Hepatocyte (in vitro differentiated cells): ENCODE measurements at places on chromosomes 7 and 10.

- peak; percentile 12 for DNase-seq
These were observed 64.4 kb upstream of the ITGA8 start for GRCh38 chr10:15783941-15784636.

DNA sequence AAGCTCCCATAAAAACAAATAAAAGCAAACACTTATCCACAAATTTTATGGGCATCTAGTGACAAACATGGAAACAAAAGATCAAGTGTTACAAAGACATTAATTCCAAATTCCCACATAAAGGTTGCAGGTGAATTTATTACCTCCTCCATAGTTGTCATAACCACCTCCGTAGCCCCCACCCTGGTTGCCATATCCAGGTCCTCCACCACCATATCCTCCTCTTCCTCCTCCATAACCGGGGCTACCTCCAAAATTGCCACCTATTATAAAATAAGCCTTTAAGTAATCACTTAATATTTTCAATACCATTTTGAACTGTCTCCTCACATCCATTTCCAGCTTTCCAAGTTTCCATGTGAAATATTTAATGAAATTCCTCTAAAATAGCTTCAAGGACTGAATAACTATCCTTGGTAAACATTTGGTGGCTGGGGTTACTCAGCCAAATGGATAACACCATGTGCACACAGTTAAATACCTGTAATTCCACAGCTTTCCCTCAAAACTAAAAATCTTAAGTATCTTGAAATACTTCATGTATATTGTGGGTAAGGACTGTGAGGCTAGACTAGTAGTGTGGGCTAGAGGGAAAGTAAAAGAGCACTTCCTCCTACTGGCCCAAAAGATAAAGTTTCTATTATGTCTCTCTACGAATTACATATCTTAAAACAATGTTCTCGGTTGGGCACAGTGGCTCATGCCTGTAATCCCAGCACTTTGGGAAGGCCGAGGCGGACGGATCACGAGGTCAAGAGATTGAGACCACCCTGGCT lies 6.9 kb downstream of the HNRNPA2B1 start:
- no peak for DNase-seq

DNA sequence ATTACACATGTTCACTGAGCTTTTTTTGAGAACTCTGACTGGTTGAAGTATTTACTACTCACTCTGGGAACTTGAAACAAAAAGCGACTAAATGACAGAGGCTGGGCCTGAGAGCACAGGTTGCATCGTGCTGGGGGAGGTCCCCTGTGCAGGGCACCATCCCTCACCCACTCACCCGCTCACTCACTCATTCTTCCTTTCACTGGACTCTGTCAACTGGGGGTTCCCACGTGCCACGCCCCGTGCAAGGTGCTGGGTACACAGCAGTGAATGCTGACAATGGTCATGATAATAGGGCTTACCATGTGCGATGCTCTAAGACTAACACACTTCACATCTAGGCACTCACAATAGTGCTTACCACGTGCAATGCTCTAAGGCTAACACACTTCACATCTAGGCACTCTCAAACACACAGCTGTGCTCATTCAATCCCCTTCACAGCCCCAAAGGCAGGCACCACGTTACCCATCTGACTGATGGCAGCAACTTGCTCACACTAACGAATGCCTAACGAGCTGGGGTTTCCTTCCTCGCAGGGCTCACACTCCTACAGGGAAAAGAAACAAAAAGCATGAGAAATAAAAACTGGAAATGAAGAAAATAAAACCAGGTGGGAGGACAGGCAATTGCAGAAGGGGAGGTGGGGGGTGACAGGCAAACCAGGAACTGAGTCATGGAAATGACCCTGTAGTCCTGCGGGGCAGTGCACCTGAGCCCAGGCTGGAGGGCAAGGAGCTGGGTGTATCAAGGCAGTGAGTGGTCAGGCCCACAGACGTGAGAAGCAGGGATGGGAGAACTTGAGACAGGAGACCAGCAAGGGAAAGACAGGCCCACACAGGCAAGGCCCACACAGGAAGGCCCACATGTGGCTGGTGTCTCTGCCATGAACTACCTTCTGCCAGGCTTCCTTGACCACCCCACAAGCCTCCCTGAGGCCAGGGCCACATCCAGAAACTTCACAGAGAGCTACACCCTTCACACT lies 147.0 kb upstream of the FAM20C start:
- DNase-seq, result no peak

DNA sequence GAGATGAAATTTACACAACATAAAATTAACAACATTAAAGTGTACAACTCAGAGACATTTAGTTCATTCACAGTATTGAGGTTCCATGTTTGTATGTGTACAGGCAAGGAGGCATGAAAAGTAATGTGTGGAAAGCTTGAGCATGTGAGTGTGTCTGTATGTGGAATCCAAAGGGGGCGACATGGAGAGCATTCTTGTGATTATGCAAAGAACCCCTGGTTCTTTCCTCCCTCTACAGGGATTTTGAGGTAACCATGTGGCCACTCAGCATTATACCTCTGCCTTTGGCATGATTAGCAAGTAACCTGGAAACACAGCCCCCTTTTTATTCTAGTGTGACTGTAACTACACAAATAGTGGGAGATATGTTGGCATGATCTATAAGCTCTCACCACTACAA lies 21.0 kb downstream of the OR2F1 start:
- no peak for DNase-seq

DNA sequence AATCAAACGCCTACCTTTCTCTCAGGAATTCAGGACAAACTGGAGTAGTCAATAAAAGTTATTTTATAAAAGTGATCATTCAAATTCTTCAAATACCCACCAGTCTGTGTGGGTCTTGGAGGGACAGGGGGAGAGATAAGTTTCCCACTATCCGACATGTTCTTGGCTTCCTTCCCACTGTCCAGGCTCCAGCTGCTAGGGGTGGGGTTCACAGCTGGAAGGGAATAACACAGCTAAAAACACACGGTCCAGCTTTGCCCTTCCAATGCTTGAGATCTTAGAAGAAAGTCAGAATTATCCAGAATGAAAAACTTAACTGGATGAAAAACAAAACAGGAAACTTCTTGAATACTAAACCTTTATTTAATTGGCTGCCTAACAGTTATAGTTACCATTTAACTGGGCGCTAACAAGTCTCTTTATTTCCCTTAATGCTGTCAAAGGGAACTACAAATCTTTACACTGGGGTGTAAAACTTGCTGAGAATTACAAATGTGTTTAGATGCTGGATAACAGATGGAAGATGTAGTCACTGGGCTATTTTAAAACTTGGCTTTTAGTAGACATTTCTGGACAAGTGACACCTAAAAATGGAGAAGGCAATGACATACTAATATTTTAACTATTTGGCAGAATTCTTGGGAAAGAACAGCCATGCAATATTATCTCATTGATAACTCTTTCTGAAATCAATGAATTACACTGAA lies 172.8 kb upstream of the IMMP2L start:
- DNase-seq, result no peak

- DNase-seq, result no peak
These were observed 40.3 kb downstream of the SLC37A3 start for GRCh38 chr7:140358024-140358411.

- peak; percentile 76 for DNase-seq
These were observed 48.7 kb upstream of the ZMIZ1 start for GRCh38 chr10:79020015-79020491.

DNA sequence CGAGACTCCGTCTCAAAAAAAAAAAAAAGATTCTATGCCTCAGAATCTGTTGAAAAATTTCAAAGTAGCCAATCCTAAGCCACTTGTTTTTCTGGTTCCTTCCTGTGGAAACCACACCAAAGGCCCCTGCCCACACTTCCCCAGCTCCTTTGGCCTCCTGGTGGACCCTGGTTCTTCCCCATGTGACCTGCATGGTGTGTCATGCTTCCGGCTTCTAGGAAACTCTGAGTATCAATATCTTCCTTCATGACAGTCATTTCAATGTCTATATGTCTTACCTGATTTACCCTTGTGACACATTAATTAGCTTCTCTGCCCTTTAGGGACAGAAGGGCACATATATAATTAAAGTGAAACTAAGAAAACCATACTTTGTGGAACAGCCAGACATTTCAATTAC lies 80.4 kb upstream of the GRB10 start:
- DNase-seq, result no peak

DNA sequence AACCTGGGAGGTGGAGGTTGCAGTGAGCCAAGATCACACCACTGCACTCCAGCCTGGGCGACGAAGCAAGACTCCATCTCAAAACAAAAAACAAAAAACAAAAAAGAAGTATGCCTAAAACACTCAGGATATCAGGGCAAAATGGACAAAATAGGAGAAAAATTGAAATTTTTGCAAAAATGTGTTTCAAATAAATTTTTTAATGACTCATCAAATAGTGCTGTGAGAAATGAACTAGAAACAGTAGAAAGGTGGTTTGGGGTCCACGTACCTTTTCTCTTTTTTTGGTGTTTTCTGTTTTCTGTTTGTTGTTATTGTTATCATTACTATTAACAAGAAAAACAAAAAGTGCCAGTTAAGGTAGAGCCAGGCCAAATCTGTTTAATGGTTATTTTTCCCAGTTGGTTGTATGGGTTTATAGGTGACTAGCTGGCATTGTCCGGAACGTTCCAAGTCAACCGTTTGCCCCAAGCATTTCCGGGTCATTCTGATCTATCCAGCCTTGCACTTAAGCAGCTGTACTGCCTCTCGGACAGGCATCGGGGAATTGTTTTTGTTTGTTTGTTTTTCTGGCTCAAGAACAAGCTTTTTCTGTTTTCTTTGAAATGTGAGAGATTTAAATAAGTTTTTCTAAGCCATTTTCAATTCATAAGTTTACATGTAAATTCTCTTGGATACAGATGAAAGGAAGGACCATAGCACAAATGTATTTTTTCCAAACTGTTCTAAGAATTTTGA lies 157.0 kb upstream of the NEBL start:
- DNase-seq, result no peak

- DNase-seq, result no peak
These were observed 222.4 kb upstream of the LRGUK start for GRCh38 chr7:133904776-133905175.

DNA sequence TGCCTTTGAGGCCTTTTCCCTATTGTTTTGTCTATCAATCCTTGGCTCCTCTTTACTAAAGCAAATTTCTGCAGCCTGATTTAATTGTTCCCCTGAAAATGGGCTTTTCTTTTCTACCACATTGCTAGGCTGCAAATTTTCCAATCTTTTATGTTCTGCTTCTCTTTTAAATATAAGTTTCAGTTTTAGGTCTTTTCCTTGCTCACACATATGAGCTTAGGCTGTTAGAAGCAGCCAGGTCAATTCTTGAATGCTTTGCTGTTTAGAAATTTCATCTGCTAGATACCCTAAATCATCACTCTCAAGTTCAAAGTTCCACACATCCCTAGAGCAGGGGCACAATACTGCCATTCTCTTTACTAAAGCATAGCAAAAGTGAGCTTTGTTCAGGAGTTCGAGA lies 159.6 kb downstream of the ARL4A start:
- no peak for DNase-seq

- no peak for DNase-seq
These were observed 104.1 kb downstream of the LHPP start for GRCh38 chr10:124565565-124566221.

DNA sequence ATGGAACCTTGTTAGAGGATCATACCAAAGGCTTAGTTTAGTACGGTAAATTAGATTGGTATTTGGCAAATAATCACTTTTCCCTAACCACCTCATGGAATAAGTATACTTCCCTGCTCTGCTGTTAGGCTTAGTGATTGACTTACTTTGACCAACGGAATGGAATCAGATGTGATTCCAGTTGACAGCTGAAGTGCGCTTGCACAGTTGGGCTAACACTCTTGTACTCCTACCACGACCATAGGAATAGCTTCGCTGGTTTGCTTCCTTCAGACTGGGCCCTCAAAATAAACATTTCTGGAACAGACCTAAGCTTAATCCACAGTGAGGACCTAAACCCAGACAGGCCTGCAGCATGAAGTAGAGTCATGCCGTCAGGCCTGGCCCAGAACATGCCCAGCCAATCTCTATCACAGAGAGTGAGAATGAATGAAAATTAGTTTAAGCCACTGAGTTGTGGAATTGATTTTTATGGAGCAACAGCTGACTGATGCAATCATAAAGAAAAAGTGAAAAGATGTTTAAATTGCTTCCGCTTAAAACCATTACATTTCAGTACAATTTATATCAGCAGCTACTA lies 122.3 kb downstream of the DOCK4 start:
- no peak for DNase-seq

- no peak for DNase-seq
These were observed 44.0 kb downstream of the SLC18A2 start for GRCh38 chr10:117284716-117285494.

- peak; percentile 58 for DNase-seq
These were observed 147.7 kb upstream of the BMPER start for GRCh38 chr7:33757563-33758165.

- DNase-seq, result no peak
These were observed 28.0 kb downstream of the NUDT1 start for GRCh38 chr7:2269991-2270460.

DNA sequence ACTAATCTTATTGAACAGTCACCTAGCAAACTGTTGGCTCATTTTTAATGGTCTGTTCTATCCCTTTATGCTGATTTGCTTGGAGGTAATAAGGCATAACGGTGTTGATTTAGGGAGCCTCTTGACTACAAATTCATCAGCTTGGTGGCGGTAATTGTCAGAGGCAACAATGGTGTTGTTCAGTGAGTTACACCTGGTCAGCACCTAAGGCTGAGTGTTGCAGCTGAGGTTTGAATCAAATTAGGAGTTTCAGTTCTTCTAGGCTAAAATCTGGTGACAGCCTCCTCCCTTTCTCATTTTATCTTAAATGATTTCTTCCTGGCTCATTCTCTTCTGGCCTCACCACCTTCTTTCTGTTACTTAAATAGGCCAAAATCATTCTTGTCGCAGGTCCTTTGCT lies 42.3 kb upstream of the SP8 start:
- DNase-seq, result no peak

DNA sequence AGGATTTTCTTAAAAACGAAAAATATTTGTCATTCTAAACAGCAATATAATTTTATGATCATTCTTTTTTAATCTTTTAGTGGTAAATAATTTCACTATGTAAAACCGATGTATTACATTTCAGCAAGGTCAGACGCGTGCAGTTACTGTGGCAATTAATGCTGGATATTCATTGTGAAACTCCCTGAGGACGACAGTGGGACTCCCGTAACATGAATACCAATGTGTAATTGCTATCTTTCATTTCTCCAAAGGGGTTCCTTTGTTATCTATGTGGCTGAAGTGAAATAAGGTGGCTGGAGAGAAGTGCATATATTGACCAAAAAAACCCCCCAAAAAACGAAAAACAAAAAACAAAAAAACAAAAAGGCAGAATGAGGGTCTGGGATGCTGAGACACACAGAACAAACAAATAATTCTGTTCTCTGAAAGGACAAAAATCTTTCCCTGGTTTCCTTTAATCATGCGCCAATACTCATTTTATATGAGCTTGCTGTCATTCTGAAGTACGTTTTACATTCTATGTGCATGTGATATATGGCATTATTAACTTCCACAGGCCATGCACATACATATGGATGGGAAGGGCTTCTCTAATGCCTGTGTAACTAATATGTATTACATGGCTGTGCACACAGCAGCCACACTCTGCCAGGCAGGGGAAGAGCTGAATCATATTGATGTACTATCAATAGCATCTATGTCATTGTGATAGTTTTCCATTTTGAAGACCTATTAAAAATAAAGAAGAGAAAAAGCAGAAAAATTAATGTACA lies 161.4 kb downstream of the RAPGEF5 start:
- DNase-seq, result no peak

- DNase-seq, result no peak
These were observed 103.7 kb upstream of the TMEM72 start for GRCh38 chr10:44807451-44807850.

GRCh38 chr10:126872135-126872534 lies 33.1 kb upstream of the DOCK1 start:
- no peak for DNase-seq
